K562 (cell line): ENCODE measurements at places on chromosomes 7 and 10. TPM values are rescaled to one million over a fixed set of nuclear protein-coding genes. Genes with fewer than 3 reads are reported as not detected.

DNA sequence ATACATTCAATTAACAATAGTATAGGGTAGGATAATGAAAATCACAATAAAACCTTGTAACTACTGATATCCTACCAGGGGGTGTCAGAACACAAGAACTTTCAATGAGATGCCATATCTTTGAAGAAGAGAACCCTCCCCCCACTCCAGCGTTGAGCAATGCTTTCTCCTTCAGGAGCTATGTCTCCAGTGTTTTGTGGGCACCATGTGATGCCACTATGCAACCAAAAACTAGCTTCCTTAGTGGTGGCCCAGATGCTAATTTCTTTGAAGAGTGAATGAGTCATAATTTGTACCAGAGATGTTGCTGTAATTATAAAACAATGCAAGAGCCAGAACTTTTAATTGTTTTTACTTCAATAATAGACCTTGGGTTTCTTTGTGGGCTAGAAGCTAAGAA lies 76.0 kb upstream of the ADO start:
- H3K4me1 ChIP-seq, result no peaks in the 10 kb centered on the region
- H3K36me3 ChIP-seq, result no peaks in the 10 kb centered on the region
- no peak overlapping the region for H3K27ac ChIP-seq
- H3K4me3 ChIP-seq, result no peak overlapping the region
- DNase-seq, result no peak

The CPA2 gene
- 0.84 and 1.2 TPM in 2 replicates for total RNA-seq

DNA sequence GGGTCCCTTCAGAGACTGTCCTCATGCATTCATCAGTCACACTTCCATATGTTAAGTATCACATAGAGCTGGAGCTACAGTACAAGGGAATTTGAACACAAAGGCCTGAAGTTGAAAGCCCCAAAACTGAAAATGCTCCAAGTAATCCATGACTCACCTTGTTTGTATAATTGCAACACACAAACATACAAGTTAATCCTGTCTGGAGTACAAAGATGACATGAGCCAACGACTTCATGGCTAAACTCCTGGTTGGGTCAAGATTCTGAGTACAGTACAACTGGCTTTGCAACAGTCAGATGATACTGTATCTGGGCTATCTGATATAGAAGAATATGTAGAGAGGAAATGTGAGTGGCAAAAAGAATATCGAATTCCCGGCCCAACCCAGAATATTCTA lies 73.1 kb upstream of the AASS start:
- no peak overlapping the region for H3K27ac ChIP-seq
- H3K36me3 ChIP-seq, result no peaks in the 10 kb centered on the region
- no peaks in the 10 kb centered on the region for H3K4me1 ChIP-seq
- H3K4me3 ChIP-seq, result no peak overlapping the region
- H3K27me3 ChIP-seq, result no peaks in the 10 kb centered on the region
- DNase-seq, result no peak

DNA sequence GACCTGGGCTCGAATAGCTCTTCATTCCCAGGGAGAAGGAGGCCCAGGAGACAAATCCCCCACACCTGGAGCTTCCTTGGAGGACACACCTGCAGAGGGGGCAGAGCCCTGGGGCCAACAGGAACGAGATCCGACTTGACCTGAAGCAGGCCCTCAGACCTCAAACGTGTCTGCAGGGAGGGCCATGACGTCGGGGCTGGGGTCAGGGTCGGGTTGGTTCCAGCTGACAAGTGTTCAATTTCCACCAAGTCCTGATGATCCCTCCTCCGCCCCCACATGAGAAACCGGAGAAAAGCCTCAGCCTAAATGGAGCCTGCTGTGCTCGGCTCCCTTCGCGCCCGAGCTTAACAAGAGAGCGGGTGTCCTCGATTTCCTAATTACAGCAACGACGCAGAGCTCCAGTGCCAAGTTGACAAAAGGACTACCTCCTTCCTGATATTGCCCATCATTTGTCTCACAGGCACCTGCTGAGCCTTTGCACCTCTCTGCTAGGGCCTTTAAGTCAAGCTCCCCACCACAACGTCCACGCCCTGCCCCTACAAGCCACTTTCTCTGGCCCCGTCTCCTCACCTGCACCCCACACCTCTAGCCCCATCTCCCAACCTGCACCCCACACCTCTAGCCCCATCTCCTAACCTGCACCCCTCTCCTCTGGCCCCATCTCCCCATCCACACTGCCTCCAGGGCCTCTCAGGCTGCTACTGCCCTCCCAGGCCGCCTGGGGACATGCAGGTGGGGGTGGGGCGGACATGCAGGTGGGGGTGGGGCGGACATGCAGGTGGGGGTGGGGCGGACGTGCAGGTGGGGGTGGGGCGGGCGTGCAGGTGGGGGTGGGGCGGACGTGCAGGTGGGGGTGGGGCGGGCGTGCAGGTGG lies 519.4 kb downstream of the GLRX3 start:
- no peak for DNase-seq
- H3K36me3 ChIP-seq, result no peaks in the 10 kb centered on the region
- no peak overlapping the region for H3K27ac ChIP-seq
- no peaks in the 10 kb centered on the region for H3K4me1 ChIP-seq
- H3K4me3 ChIP-seq, result no peak overlapping the region

DNA sequence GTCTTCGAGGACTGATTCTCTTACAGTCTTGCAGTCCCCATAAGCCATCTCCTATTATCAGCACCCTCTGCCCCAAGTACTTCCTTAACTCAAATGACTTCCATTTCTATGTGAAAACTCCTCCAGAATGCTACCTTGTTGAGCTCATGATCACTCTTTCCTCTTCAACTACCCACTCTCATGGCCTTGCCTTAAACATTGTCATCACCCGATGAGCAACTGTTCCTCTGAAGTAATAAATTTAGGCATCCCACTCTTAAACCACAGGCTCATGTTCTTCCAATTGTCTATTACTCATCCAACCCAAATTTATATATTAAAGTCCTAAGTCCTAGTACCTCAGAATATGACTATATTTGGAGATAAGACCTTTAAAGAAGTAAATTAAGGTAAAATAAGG lies 152.9 kb downstream of the C1GALT1 start:
- no peak overlapping the region for H3K4me3 ChIP-seq
- peaks cover 14% of the 10 kb centered on the region; the same call in 1 of the 2 replicates for H3K27me3 ChIP-seq
- DNase-seq, result no peak
- no peaks in the 10 kb centered on the region for H3K4me1 ChIP-seq
- no peaks in the 10 kb centered on the region for H3K36me3 ChIP-seq
- no peak overlapping the region for H3K27ac ChIP-seq

The UCN3 gene
- not detected in 2 replicates for total RNA-seq

GRCh38 chr10:58921421-58921855 lies 255.0 kb upstream of the PHYHIPL start:
- no peak overlapping the region for H3K27ac ChIP-seq
- no peaks in the 10 kb centered on the region for H3K36me3 ChIP-seq
- no peak overlapping the region for H3K4me3 ChIP-seq
- H3K27me3 ChIP-seq, result no peaks in the 10 kb centered on the region

GRCh38 chr7:55546814-55547213 lies 25.5 kb downstream of the VOPP1 start:
- H3K36me3 ChIP-seq, result no peaks in the 10 kb centered on the region
- H3K27ac ChIP-seq, result no peak overlapping the region

DNA sequence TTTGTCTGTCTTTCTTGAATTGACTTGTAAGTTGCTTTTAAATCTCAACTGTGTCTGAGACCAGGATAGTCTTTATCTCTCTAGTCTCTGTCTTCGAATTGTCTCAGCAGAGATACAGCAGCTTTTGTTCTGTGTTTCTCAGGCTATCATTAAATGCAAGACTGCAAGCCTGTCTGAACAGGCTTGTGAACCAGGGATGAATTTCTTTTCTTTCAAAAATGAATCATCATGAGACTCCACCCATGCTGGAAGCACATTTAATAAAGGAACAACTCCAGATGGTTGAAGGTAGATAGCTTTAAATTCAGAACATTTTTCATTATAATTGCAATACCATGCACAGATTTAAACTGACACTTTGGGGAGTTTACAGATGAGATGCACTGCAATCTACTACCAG lies 155.9 kb downstream of the SEC23IP start:
- no peaks in the 10 kb centered on the region for H3K27me3 ChIP-seq
- DNase-seq, result no peak
- no peak overlapping the region for H3K27ac ChIP-seq

DNA sequence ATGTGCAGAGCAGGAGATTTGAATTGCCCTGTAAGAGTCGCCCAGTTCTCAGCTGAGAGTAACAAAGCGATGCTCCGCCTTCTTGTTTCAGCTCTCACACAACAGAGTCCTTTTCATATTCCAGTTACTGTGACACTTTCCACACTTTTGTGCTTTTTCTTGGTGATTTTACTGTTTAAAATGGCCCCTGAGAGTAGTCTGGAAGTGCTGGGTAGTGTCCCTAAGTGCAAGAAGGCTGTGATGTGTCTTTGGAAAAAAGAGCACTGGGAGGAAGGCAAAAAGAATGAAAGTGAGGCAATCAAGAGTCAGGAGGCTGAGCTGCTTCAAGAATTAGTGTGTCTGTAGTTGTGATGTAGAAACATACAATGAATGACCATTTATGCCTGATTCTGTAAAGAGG lies 201.2 kb upstream of the SEMA3E start:
- no peak overlapping the region for H3K27ac ChIP-seq
- H3K4me3 ChIP-seq, result no peak overlapping the region
- H3K4me1 ChIP-seq, result no peaks in the 10 kb centered on the region
- H3K36me3 ChIP-seq, result no peaks in the 10 kb centered on the region

The PIK3AP1 gene
- 1.4 TPM in 2 replicates for total RNA-seq

DNA sequence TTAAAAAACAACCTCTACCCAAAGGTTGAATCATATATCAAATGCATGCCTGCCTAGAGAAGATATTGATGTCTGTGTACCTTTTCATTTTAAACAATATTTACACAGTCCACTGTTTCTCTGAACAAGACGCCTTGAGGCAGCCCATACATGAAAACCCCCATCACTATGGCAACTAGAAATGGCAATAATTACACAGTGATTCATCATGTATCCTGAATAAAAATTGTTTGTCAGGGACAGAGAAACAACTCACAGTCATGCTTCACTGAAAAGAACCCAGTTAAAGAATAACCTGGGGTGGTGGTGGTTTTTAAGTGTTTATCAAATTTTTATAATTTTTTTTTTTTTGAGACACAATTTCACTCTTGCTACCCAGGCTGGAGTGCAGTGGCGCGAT lies 19.7 kb downstream of the DNAJC12 start:
- H3K27ac ChIP-seq, result no peak overlapping the region
- H3K4me3 ChIP-seq, result no peak overlapping the region
- no peaks in the 10 kb centered on the region for H3K36me3 ChIP-seq
- H3K27me3 ChIP-seq, result no peaks in the 10 kb centered on the region

DNA sequence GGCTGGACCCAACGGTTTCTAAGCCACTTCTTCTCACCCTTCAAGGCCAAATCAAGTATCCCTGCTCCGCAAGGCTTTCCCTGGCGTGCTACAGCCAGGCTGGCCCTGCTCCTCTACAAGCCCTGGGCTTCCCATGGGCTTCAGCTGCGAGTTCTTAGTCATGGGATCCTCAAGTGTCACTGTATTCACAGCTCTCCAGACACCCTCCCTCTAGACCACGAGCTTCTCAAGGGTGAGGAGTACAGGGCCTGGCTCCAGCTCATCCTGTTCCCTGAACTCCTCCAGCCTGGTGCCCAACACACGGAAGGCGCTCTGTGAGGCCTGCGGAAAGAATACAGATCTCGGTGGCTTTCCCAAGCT lies 38.8 kb downstream of the FAM53B start:
- H3K4me1 ChIP-seq, result peaks cover 31% of the 10 kb centered on the region
- H3K27ac ChIP-seq, result no peak overlapping the region
- peaks cover 57% of the 10 kb centered on the region; the same call in 2 of the 3 replicates for H3K36me3 ChIP-seq

DNA sequence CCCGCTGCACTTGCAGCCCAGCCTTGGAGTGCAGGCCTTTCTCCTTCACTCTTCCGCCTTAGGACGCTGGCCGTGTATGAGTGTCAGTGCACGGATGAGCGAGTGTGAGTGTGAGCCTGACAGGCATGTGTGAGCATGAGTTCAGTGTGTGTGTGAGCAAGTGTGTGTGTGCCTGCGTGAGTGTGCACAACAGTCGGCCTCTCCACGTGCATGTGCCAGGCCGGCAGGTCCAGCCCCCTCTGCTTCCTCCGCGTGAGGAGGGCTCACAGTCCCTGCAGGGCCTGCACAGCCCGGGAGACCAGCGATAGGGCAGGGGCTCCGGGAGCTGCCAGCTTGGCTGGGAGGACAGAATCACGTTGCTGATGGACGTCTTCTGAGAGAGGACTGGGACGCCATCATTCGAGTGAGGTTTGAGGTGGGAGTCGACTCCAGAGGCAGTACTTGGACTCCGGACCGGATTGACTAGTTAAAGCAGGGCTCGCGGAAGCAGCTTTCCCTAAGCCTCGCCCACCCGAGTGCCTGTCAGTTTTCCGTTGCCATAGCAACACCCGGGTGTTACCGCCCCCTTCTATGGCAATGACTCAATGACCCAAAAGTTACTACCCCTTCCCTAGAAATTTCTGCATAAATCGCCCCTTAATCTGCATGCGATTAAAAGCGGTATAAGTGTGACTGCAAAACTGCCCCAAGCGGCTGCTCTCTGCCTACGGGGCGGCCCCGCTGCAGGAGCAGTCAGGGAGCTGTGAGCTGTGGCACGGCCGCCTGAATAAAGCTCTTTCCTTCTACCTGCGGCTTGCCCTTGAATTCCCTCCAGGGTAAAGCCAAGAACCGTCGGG lies 19.6 kb upstream of the CFAP46 start:
- H3K27ac ChIP-seq, result no peak overlapping the region
- H3K27me3 ChIP-seq, result peaks cover 64% of the 10 kb centered on the region
- no peaks in the 10 kb centered on the region for H3K4me1 ChIP-seq
- no peaks in the 10 kb centered on the region for H3K36me3 ChIP-seq
- no peak overlapping the region for H3K4me3 ChIP-seq
- DNase-seq, result no peak

DNA sequence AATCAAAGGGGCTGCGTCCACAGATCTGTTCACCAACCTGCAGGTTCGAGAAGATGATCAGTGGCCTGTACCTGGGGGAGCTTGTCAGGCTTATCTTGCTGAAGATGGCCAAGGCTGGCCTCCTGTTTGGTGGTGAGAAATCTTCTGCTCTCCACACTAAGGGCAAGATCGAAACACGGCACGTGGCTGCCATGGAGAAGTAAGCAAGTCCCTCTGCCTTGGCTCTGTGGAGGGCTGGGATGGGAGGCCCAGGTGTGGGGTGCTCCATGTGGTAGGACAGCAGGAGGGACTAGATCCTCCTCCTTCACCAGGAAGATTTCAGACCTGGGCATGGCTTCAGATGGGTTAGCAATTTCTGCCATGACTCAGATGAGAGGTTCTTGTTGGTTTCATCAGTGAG lies 25.9 kb downstream of the HKDC1 start:
- H3K27ac ChIP-seq, result no peak overlapping the region
- no peak for DNase-seq
- H3K4me3 ChIP-seq, result no peak overlapping the region
- H3K36me3 ChIP-seq, result no peaks in the 10 kb centered on the region
- peaks cover 14% of the 10 kb centered on the region; the same call in 2 of the 3 replicates for H3K4me1 ChIP-seq

GRCh38 chr7:135620980-135621850 lies 41.1 kb upstream of the STMP1 start:
- no peaks in the 10 kb centered on the region for H3K27me3 ChIP-seq
- no peaks in the 10 kb centered on the region for H3K4me1 ChIP-seq
- H3K4me3 ChIP-seq, result no peak overlapping the region
- DNase-seq, result peak; percentile 73

The FXYD4 gene
- total RNA-seq, result not detected in 2 replicates

The HMX3 gene
- total RNA-seq, result 43.2 and 43.5 TPM in 2 replicates

The SUFU gene
- total RNA-seq, result 6.3 and 6.8 TPM in 2 replicates

GRCh38 chr7:30029696-30030095 lies 1.5 kb downstream of the PLEKHA8 start:
- H3K4me1 ChIP-seq, result peaks cover 14% of the 10 kb centered on the region
- peak overlapping the region; percentile 82 for H3K4me3 ChIP-seq
- H3K36me3 ChIP-seq, result peaks cover under 1% of the 10 kb centered on the region; the same call in 1 of the 3 replicates
- H3K27me3 ChIP-seq, result no peaks in the 10 kb centered on the region

The SYT15 gene
- total RNA-seq, result 0.65 and 0.82 TPM in 2 replicates

- H3K27ac ChIP-seq, result no peak overlapping the region
- DNase-seq, result no peak
- H3K4me3 ChIP-seq, result no peak overlapping the region
- H3K27me3 ChIP-seq, result peaks cover 27% of the 10 kb centered on the region
Observed at GRCh38 chr10:122051609-122052385, 62.8 kb downstream of the TACC2 start.
